ENCODE measurements at places on chromosomes 13 and 19. TPM values are rescaled to one million over a fixed set of nuclear protein-coding genes. Genes with fewer than 3 reads are reported as not detected.

GRCh38 chr13:23883255-23883654 lies 5.9 kb downstream of the MIPEP start:
- no peaks in the 10 kb centered on the region for H3K27me3 ChIP-seq
- H3K27ac ChIP-seq = no peak overlapping the region
- H3K36me3 ChIP-seq = peaks cover 9% of the 10 kb centered on the region

The VSIG10L gene
- 1.5 TPM for total RNA-seq

DNA sequence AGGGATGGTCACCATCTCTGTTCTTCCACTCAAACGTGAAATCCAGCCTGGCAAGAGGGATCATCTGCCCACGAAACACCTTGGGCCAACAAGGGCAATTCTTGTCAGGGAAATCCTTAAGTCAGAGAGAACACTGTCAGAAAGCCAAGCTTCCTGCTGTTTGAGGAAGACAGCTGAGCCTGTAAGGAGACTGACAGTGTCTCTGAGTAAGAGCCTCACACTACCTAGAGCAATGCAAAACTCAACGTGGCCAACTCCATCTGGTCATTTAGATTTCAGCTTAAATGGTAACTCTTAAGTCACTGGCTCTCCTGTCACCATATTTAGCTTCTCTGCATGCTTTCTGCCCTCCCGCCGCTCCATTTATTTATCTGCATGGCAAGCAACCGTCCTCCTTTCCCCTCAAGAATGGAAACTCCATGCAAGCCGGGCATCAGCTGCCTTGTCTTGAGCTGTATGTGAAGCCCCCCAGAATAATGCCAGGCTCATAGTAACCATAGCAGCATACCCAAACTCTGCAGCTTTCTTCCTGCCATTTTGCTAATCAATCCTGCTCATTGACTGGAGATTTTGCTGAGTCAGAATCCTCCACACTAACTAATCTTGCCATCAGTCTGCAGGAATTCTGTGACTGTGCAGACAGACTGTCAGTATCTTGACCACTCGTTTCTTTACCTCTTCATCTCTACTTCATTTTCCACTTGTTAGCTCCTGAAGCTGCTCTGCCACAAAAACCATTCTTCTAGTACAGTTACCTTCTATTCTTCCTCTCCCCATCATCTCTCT lies 159.8 kb downstream of the IRS2 start:
- no peaks in the 10 kb centered on the region for H3K27me3 ChIP-seq
- H3K4me1 ChIP-seq = no peaks in the 10 kb centered on the region
- H3K4me3 ChIP-seq = no peak overlapping the region
- H3K27ac ChIP-seq = no peak overlapping the region

DNA sequence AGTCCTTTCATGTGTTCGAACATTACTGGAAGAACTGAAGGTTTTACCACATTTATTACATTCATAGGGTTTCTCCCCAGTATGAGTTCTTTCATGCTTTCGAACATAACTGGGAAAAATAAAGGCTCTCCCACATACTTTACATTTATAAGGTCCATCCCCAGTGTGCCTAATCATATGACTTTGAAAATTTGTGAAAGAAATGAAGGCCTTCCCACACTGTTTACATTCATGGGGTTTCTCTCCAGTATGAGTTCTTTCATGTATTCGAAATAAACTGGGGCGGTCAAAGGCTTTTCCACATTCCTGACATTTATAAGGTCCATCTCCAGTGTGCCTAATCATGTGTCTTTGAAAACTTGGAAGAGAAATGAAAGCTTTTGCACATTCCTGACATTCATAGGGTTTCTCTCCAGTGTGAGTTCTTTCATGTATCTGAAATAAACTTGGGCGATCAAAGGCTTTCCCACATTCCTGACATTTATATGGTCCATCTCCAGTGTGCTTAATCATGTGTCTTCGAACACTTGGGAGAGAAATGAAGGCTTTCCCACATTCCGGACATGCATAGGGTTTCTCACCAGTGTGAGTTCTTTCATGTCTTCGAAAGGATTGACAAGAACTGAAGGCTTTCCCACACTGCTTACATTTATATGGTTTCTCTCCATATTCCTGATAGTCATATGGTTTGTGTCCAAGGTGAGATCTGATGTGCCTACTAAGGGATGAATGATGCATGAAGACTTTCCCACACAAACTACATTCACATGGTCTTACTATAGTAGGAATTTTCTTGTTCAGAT lies 24.0 kb downstream of the ZNF564 start:
- H3K4me1 ChIP-seq = no peaks in the 10 kb centered on the region
- H3K36me3 ChIP-seq = peaks cover 86% of the 10 kb centered on the region
- DNase-seq = peak; percentile 34
- H3K27me3 ChIP-seq = no peaks in the 10 kb centered on the region

The MYH14 gene
- not detected for total RNA-seq

- H3K4me3 ChIP-seq = peak overlapping the region; percentile 92
- peak overlapping the region; percentile 92 for H3K27ac ChIP-seq
- H3K36me3 ChIP-seq = peaks cover 21% of the 10 kb centered on the region
- H3K4me1 ChIP-seq = peaks cover 51% of the 10 kb centered on the region
These were observed 1.2 kb downstream of the DAZAP1 start for GRCh38 chr19:1408300-1409203.

DNA sequence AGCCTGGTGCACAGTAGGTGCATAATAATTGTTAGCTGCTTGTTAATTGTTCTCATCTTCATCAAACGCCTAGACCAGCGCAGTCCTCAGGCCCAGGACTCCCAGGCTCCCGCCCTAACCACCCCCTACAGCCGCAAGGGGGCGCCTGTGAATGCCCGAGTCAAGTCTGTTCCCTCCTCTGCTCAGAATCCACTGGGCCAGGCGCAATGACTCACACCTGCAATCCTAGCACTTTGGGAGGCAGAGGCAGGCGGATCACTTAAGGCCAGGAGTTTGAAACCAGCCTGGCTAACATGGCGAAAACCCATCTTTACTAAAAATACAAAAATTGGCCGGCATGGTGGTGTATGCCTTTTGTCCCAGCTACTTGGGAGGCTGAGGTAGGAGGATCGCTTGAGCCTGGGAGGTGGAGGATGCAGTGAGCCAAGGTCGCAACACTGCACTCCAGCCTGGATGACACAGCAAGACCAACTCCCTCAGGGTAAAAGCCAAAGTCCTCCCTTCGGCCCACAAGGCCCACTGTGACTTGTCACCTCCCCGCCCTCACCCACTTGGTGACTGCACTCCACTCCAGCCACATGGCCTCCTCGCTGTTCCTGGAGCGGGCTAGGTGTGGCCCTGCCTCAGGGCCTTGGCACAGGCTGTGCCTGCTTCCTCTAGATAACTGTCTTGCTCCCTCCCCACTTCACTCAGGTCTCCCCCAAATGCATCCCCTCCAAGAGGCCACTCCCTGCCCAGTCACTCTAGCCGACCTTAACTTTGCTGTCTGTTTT lies 9.1 kb downstream of the ZNF653 start:
- H3K36me3 ChIP-seq = peaks cover 5% of the 10 kb centered on the region
- no peaks in the 10 kb centered on the region for H3K4me1 ChIP-seq
- no peak overlapping the region for H3K27ac ChIP-seq
- no peak overlapping the region for H3K4me3 ChIP-seq

The PCDH17 gene
- not detected for total RNA-seq

DNA sequence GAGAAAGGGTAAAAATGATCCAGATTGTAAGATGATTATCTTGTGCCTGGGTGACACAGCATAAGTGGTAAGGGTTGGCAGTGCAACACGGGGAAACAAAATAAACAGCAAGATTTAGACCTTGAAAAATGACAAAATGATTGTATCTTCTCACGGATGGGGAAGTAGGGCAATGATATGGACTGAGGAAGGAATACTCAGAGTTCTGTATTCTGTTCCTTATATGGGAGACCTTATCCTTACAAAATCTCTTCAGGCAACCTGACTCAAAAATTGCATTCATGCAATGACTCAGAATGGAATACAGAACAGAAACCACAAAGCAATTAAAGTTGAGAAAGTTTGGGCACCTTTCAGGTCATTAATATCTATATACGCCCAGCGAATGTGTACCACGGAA lies 149.0 kb downstream of the HS6ST3 start:
- no peaks in the 10 kb centered on the region for H3K36me3 ChIP-seq
- H3K4me1 ChIP-seq = no peaks in the 10 kb centered on the region
- DNase-seq = no peak
- H3K27ac ChIP-seq = no peak overlapping the region
- H3K27me3 ChIP-seq = no peaks in the 10 kb centered on the region
- H3K4me3 ChIP-seq = no peak overlapping the region

The ZNF530 gene
- 4.4 TPM for total RNA-seq

- DNase-seq = no peak
- no peak overlapping the region for H3K4me3 ChIP-seq
- no peaks in the 10 kb centered on the region for H3K27me3 ChIP-seq
- peaks cover 15% of the 10 kb centered on the region for H3K4me1 ChIP-seq
These were observed 6.9 kb downstream of the CHAF1A start for GRCh38 chr19:4409123-4409933.

DNA sequence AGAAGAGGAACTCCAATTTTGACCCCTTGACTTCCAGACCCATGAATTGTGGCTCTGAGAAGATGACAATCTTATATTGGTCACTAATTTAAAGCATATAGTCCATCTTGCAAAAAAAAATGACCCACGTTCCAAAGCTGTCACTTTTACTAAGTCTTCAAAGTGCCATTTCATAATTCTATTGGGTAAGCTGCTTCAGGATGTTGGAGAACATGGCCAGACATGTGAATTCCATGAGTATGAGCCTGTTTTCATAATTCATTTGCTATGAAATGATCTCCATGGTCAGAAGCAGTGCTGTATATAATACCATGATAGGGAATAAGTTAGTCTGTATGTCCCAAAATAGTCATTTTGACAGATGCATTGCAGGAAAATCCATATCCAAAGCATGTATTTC lies 1787.3 kb downstream of the SLITRK5 start:
- no peaks in the 10 kb centered on the region for H3K4me1 ChIP-seq
- H3K27ac ChIP-seq = no peak overlapping the region
- H3K4me3 ChIP-seq = no peak overlapping the region
- no peaks in the 10 kb centered on the region for H3K36me3 ChIP-seq
- no peaks in the 10 kb centered on the region for H3K27me3 ChIP-seq

- no peak overlapping the region for H3K4me3 ChIP-seq
- no peaks in the 10 kb centered on the region for H3K27me3 ChIP-seq
- H3K36me3 ChIP-seq = no peaks in the 10 kb centered on the region
- no peaks in the 10 kb centered on the region for H3K4me1 ChIP-seq
- no peak overlapping the region for H3K27ac ChIP-seq
- DNase-seq = no peak
These were observed 100.4 kb downstream of the RFC3 start for GRCh38 chr13:33918199-33918932.

GRCh38 chr13:114142640-114143490 lies 10.4 kb upstream of the RASA3 start:
- H3K36me3 ChIP-seq = no peaks in the 10 kb centered on the region
- no peak overlapping the region for H3K27ac ChIP-seq
- no peaks in the 10 kb centered on the region for H3K27me3 ChIP-seq
- H3K4me1 ChIP-seq = peaks cover 30% of the 10 kb centered on the region

DNA sequence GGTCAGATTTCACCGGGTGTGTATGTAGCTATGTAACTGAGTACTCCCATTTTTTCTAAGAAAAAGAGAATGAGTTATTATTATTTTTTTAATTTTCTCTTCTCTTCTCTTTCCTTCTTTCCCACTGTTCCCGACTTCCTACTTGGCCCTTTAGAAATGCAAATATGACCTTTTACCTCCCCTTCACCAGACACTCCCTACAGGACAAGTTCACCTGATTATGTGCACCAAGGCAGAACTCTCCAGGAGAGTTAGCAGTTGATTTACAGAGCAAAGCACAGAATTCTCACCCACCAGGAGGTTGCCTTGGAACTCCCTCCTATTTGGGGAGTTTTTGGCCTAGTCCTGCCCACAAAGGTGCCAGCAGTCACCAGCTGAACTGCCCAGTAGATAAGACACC lies 49.5 kb upstream of the GPR12 start:
- H3K27me3 ChIP-seq = peaks cover 16% of the 10 kb centered on the region
- H3K4me1 ChIP-seq = no peaks in the 10 kb centered on the region
- DNase-seq = no peak
- no peaks in the 10 kb centered on the region for H3K36me3 ChIP-seq
- no peak overlapping the region for H3K4me3 ChIP-seq

The TEX26 gene
- total RNA-seq = not detected

DNA sequence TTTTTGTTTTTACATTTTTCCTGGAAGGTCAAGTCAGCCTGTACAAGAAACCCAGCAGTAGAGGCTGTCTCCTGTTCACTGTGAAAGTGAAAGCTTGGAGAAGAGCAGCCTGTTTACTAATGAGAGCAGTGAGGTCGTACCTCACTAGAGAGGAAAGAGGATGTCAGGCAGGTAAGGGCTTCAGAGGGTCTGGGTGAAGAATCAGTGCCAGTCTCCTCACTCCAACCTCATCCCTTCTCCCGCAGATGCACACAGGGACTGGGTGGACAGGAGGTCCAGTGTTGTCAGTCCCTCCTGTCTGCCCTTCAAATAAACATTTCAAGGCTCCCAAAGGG lies 462.5 kb downstream of the KLF5 start:
- H3K36me3 ChIP-seq = no peaks in the 10 kb centered on the region
- DNase-seq = peak; percentile 10
- H3K4me1 ChIP-seq = peaks cover 22% of the 10 kb centered on the region
- peak overlapping the region; percentile 62 for H3K4me3 ChIP-seq
- H3K27ac ChIP-seq = peak overlapping the region; percentile 57
- H3K27me3 ChIP-seq = no peaks in the 10 kb centered on the region

The SIGLECL1 gene
- not detected for total RNA-seq
